ENCODE measurements at places on chromosomes 11 and 22.

GRCh38 chr11:127624306-127624856 is 623.8 kb upstream of the KIRREL3 start:
- no peak for DNase-seq

- DNase-seq = no peak
Observed at GRCh38 chr11:79209540-79210266, 231.1 kb downstream of the TENM4 start.

- no peak for DNase-seq
Observed at GRCh38 chr22:46528121-46528610, 9.3 kb downstream of the CELSR1 start.

DNA sequence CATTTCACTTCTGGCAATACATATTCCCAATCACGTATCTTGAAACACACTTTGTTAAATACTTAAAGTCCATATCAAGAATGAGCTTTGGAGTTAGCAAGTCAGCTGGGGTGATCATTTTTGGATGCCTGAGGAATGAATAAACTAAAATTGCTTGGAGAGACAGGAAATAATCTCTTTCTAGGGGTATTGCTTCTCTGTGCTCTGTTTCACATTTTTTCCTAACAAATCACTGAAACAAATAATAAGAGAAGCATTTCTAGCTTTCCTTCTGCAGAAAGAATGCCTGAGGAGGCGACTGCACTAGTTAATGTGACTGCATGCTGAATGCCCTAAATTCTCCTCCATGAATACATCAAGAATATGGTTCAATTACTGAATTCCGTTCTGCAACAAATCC is 541.4 kb upstream of the CCDC90B start:
- no peak for DNase-seq

DNA sequence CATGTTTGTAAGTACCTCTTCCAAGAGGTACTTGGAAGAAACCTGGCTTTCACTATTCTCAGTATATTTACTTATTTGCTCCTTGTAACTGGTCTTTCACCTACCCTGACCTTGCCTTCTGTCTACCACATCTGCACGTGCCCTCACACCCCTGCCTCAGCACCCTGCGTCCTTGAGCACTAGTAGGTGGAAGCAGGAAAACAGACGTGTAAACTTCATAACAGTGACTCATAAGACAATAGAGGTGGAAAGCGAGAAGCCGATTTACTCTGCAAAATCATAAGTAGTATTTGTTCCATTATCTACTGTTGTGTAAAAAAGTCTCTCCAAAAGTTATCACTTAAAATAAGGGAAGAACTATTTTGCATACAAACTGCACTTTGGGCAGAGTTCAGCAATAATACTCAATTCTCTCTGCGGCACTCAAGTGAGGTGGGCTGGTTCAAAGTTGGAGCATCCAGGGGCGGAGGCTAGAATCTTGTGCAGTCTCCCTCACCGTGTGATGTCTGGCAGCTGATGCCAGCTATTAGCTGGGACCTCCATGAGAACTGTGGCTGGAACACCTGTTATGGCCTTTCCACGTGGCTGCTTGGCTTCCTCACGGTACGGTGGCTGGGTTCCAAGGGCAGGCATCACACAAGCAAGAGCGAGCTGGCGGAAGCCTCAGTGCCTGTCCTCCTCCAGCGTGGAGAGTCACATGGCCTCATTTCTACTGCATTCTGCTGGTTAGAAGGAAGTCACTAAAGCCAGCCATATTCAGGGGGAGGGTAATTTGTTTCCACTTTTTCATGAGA is 30.4 kb downstream of the PACS1 start:
- DNase-seq = peak; percentile 43

DNA sequence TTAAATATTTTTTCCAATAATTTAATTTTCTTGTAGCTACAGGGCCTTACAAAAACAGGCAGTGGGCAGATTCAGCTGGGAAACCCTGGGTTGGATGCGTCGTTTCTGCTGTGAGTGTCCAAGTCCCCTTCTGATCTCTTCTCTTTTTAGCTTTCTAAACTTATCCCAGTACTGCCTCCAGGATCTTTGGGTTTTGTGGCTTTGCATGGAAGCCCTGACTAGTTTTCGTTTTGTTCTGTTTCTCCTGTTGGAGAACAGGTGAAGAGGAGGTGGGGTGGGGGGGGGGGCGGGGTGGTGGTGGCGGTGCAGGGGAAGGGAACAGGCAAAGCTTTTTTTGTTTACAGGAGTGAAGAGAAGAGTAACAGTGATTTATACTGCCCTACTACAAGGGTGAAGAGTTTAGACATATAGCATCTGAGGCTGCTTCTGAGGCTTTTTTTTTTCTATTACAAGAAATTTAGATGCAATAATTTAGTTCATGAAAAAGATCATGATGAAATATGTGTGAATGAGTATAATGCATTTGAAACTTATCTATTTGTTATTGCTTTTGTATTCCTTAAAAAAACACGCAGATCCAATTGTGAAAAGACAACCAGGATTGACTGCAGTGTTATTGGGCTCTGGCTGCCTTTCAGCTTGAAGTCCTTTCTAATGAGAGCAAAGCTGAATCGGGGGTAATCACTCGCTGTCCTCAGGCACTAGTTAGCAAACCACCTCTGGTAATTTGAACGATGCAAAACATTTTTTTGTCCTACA is 142.9 kb downstream of the NCAM1 start:
- no peak for DNase-seq

- DNase-seq = no peak
Observed at GRCh38 chr22:39722032-39722325, 151.4 kb downstream of the CACNA1I start.

GRCh38 chr11:13463779-13464290 is 813 bp upstream of the BTBD10 start:
- no peak for DNase-seq

- DNase-seq = no peak
Observed at GRCh38 chr11:12674936-12675696, 895 bp downstream of the TEAD1 start.

GRCh38 chr11:15471895-15472799 is 357.4 kb downstream of the INSC start:
- no peak for DNase-seq

DNA sequence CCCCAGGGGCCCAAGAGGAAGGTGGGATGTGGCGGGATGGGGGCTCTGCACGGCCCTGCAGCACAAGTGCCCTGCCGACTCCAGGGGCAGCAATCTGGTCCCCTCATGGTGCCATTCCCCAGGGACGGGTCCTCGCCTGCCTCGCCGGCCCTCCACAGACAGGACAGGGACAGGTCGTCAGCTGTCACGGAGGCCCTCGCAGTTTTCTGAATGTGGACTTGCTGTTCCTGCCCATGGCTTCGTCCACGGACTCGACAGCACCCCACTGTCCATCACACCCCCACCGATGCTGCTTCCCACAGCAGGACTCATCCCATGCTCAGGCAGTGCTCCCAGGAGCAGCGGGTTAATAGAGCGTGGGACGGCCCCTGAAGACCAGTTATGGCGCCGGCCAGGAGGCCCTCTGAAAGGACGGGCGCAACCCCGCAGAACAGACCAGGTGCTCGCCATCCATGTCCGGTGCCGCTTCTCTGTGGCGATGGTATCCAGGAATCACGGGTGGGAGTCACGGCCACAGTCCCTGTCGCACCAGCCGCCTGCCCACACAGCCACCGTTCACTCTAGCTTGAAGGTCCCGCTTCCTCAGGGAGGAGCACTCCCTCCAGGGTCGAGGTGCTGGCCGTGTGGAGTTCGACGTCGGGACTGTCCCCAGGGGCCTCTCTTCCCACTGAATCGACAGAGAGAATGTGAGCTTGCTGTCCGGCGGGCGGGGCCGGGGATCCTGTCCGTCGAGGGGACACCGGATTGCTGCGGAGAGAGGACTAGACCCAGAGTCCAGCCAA is 18.5 kb upstream of the MUC2 start:
- DNase-seq = no peak

GRCh38 chr22:28883657-28883916 is 215 bp downstream of the ZNRF3 start:
- DNase-seq = no peak

- DNase-seq = no peak
Observed at GRCh38 chr11:78332174-78332866, 85.3 kb downstream of the GAB2 start.

DNA sequence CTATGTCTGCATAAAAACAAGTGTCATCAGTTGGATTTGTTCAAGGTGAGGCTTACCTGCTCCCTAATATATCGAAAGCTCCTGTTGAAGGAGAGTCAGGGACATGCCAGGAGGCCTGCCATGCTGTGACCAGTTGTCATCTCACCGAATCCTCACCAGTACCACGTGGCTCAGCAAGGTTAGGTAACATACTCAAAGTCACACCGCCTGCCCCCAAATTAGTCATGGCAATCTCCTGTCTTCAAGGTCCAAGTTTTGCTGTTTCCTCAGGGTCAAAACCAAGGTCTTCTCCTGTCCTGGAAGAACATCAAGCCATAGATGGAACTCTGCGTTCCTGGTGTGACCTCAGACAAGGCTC is 67.8 kb downstream of the IGLL1 start:
- DNase-seq = no peak

GRCh38 chr22:24244144-24244787 is 616 bp downstream of the GGT5 start:
- DNase-seq = no peak

DNA sequence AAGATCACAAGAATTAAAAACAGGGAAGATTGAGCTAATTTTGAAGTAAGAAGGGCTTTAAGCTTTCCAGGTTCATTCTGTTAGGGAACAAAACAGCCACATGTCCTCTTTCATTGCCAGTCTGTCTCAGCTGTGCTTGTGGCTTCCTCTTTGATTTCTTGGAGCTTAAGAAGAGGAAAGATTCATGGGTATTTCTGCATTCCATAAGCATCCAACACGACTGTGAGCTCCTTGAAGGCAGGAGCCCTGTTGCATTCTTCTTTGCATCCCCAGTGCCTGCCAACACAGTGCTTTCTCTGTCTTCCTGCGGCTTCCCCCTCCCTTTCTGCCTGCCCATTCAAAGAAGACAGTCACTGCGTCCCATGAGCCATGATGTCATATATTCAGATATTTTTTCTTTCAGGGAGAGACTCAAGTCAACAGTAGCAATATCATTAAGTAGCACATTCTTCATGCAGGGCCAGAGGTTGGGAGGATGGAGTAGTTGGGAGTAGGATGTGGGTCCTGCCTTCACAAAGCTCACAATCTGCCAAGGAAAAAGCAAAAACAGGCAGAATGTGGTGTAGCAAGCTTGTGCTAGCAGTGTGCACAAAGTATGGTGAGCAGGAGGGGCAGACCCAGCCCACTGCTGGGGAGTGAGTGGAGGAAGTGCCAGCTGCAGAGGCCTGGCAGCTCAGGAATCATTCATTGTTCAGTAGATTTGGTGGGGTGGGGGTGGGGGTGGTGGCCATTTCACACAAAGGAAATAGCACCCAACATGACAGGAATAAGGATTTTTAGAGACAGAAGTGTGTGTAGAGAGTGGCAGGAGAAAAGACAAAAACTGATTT is 162.1 kb upstream of the RASSF10 start:
- DNase-seq = no peak

DNA sequence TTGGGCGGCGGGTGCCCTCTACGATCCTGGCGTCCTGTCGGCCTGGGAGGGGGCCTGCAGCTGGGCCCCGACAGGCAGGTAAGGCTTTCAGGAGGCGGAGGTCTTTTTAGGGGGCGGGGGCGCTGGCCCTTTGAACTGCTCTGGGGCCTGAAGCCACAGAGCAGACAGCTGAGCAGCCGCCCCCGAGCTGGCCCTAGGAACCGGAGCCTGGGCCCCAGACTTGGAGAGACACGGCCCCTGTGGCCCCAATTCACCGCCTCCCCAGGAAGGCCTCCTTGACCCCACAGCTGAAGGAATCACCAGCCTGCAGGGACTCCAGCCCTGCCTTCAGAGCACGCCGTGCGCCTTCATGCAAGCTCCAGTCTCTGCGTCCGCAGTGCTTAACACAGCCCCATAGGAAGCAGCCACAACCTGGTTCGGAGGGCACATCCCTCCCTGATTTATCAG is 618 bp upstream of the CERK start:
- no peak for DNase-seq
